ENCODE measurements at places on chromosomes 5 and 9. TPM values are rescaled to one million over a fixed set of nuclear protein-coding genes. Genes with fewer than 3 reads are reported as not detected.

PDLIM4 gene
- 133 TPM for total RNA-seq

IL7R gene
- total RNA-seq, result 4.7 TPM

LCN9 gene
- not detected for total RNA-seq

- H3K36me3 ChIP-seq, result no peaks in the 10 kb centered on the region
- peak overlapping the region; percentile 37 for H3K27ac ChIP-seq
- H3K4me1 ChIP-seq, result peaks cover 33% of the 10 kb centered on the region
These were observed 27.1 kb downstream of the GRAMD2B start for GRCh38 chr5:126450346-126450745.

- no peaks in the 10 kb centered on the region for H3K36me3 ChIP-seq
- no peak for DNase-seq
- H3K4me1 ChIP-seq, result no peaks in the 10 kb centered on the region
- H3K4me3 ChIP-seq, result no peak overlapping the region
- H3K27me3 ChIP-seq, result no peaks in the 10 kb centered on the region
- no peak overlapping the region for H3K27ac ChIP-seq
These were observed 203.5 kb upstream of the HAPLN1 start for GRCh38 chr5:83924171-83924570.

GRCh38 chr9:69671311-69671878, 776 bp downstream of the APBA1 start:
- no peaks in the 10 kb centered on the region for H3K27me3 ChIP-seq
- H3K27ac ChIP-seq, result peak overlapping the region; percentile 85
- H3K4me1 ChIP-seq, result peaks cover 9% of the 10 kb centered on the region
- H3K4me3 ChIP-seq, result peak overlapping the region; percentile 62
- DNase-seq, result no peak

GRCh38 chr5:163535290-163535689, 29.9 kb downstream of the MAT2B start:
- no peak overlapping the region for H3K4me3 ChIP-seq
- H3K27me3 ChIP-seq, result no peaks in the 10 kb centered on the region
- no peak for DNase-seq
- no peak overlapping the region for H3K27ac ChIP-seq
- H3K4me1 ChIP-seq, result no peaks in the 10 kb centered on the region

- no peak overlapping the region for H3K4me3 ChIP-seq
- H3K27ac ChIP-seq, result no peak overlapping the region
- no peaks in the 10 kb centered on the region for H3K36me3 ChIP-seq
- H3K4me1 ChIP-seq, result no peaks in the 10 kb centered on the region
These were observed 266.8 kb downstream of the ARHGEF28 start for GRCh38 chr5:73892806-73893205.

DNA sequence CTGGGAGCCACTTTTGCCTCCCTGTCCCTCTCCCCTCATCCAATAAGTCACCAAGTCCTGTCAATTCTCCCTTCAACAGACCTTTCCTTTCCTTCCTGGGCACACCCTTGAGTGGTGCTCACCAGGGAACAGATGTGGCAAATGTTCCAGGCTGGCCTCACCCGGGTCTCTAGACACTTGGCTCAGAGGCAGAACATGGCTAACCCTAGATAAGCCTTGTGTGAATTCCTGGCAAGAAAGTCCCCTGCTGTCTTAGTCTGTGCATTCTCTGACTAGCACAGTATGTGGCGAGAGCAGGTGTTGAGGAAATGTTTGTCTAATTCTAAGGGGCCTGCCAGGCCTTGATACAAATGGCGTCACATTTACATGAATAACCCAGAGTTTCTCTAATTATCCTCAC, 41.2 kb upstream of the PTGS1 start:
- peaks cover 13% of the 10 kb centered on the region for H3K4me1 ChIP-seq
- no peak overlapping the region for H3K27ac ChIP-seq
- H3K36me3 ChIP-seq, result peaks cover 3% of the 10 kb centered on the region
- no peak for DNase-seq
- no peak overlapping the region for H3K4me3 ChIP-seq
- H3K27me3 ChIP-seq, result no peaks in the 10 kb centered on the region

GRCh38 chr9:121924700-121925099, 168.4 kb downstream of the TTLL11 start:
- H3K4me1 ChIP-seq, result no peaks in the 10 kb centered on the region
- no peak overlapping the region for H3K4me3 ChIP-seq
- H3K27ac ChIP-seq, result no peak overlapping the region
- H3K36me3 ChIP-seq, result peaks cover 7% of the 10 kb centered on the region

GRCh38 chr9:93813221-93814076, 141.7 kb downstream of the BARX1 start:
- H3K4me3 ChIP-seq, result no peak overlapping the region
- no peaks in the 10 kb centered on the region for H3K36me3 ChIP-seq

DNA sequence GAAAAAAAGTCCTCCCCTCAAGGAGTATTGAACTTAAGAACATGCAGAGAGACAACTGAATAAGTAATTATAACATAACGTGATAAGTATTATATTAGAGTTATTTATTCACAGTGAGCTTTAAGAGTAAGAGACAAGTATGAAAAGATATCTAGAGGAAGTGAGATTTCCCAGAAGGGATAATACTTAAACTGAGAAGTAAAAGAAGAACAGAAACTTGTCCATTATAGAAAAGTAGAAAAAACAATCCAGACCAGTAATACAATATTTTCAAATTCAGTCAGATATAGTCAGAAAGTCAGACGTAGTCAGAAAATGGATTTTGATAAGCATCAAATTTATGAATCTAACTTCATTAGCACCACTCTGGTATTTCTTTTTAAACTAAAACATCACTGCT, 613.0 kb upstream of the CCNG1 start:
- H3K36me3 ChIP-seq, result no peaks in the 10 kb centered on the region
- no peak overlapping the region for H3K4me3 ChIP-seq
- H3K27ac ChIP-seq, result no peak overlapping the region
- H3K4me1 ChIP-seq, result no peaks in the 10 kb centered on the region
- no peak for DNase-seq

GRCh38 chr5:72189146-72189545, 81.9 kb downstream of the MAP1B start:
- no peak overlapping the region for H3K27ac ChIP-seq
- H3K27me3 ChIP-seq, result no peaks in the 10 kb centered on the region
- H3K36me3 ChIP-seq, result peaks cover 22% of the 10 kb centered on the region
- H3K4me1 ChIP-seq, result no peaks in the 10 kb centered on the region
- no peak overlapping the region for H3K4me3 ChIP-seq
- no peak for DNase-seq

GRCh38 chr9:95505717-95506427, 10.9 kb downstream of the PTCH1 start:
- H3K27me3 ChIP-seq, result no peaks in the 10 kb centered on the region
- peak overlapping the region; percentile 76 for H3K4me3 ChIP-seq
- peak overlapping the region; percentile 94 for H3K27ac ChIP-seq
- H3K36me3 ChIP-seq, result no peaks in the 10 kb centered on the region
- DNase-seq, result peak; percentile 80

DNA sequence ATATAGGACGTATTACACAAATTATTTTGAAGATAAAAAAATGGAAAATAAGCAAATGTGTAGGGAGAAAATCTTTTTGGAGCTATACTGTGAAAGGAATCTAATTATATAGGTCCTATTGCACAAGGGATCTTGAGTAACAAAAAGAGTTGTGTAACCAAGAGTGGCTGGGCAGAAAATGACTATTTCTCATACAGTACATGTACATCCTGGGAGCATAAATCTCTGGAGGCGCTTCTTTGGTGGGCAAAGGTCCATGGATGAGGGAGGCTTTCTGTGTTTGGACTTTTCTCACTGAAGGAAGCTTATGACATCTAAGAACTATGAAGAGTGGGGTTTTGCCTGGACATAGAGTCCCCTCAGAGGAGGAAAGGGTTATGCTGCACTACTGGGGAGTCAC, 29.8 kb downstream of the ANKS6 start:
- no peak for DNase-seq
- H3K27ac ChIP-seq, result no peak overlapping the region
- H3K4me3 ChIP-seq, result no peak overlapping the region
- no peaks in the 10 kb centered on the region for H3K27me3 ChIP-seq
- H3K36me3 ChIP-seq, result peaks cover 73% of the 10 kb centered on the region
- H3K4me1 ChIP-seq, result no peaks in the 10 kb centered on the region

DNA sequence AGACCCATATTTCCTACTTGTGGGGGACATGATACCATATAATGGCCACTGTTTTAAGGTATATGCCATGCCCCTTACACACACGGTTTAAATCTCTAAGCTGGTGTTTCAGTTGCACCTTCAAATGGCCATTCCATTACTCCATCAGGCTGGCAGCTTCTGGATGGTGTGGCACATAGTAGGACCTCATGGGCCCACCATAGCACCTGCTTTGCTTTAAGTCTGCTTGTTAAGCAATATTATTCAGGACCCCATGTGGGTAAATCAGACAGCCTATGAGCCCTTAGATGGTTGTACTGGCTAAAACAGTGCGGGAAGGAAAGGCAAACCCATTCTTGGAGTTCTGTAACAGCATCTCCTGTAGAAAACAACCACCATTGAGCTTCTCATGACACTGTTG, 27.4 kb upstream of the PANK3 start:
- no peak overlapping the region for H3K27ac ChIP-seq
- no peaks in the 10 kb centered on the region for H3K4me1 ChIP-seq
- no peak for DNase-seq
- no peaks in the 10 kb centered on the region for H3K27me3 ChIP-seq

DNA sequence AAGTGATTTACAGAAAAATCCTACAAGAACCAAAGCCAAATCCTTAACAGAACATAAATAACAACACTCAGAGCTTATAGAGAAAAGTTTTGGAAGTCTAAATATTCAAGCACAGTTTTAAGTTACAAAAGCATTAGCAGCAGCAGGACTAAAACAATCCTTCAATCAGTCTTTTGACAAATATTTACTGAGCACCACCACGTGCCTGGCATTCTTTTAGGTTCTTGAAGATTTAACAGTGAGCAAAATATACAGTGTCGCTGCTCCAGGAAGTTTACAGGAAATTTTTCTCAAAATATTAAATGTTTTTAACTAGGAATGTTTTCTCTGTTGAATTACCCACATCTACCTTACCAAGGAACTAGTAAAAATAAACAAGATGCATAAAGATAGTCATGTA, 11.4 kb downstream of the EPB41L4A start:
- DNase-seq, result no peak
- H3K4me3 ChIP-seq, result no peak overlapping the region
- H3K27ac ChIP-seq, result no peak overlapping the region
- H3K27me3 ChIP-seq, result no peaks in the 10 kb centered on the region

DNA sequence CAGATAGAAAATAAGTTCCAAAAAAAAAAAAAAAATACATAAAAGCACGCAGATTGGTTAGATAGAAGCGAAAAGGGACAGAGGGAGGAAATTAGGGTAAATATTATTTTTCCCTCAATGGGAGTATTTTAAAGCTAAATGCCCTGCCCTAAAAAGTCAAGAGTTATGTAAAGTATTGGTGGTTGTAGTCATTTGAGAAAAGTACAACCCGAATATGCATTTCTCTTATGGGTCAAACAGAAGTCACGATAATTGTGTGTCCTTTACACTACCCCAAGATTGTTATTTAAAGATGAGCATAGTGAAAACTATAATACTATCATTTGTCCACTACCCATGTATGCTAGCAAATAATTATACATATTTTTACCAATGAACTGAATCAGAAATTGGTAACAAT, 368.7 kb downstream of the NDUFS4 start:
- H3K27ac ChIP-seq, result no peak overlapping the region
- H3K4me3 ChIP-seq, result no peak overlapping the region
- no peak for DNase-seq
- peaks cover 8% of the 10 kb centered on the region for H3K4me1 ChIP-seq
- no peaks in the 10 kb centered on the region for H3K36me3 ChIP-seq

DNA sequence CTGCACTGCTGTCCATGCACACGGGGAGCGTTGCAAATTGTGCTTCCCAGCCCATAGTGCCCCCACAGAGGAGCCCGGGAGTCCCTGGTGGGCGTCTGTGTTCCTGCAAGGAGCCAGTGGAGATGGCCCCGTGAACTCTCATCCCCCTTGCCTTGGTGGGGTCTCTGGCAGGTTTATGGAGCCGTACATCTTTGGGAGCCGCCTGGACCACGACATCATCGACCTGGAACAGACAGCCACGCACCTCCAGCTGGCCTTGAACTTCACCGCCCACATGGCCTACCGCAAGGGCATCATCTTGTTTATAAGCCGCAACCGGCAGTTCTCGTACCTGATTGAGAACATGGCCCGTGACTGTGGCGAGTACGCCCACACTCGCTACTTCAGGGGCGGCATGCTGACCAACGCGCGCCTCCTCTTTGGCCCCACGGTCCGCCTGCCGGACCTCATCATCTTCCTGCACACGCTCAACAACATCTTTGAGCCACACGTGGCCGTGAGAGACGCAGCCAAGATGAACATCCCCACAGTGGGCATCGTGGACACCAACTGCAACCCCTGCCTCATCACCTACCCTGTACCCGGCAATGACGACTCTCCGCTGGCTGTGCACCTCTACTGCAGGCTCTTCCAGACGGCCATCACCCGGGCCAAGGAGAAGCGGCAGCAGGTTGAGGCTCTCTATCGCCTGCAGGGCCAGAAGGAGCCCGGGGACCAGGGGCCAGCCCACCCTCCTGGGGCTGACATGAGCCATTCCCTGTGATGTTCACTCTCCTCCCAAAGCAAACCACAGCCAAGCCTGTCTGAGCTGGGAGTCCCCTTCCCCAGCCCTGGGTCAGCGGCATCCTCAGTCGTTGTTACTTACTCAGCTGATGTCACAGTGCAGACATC, 3.1 kb downstream of the MRPS2 start:
- H3K4me1 ChIP-seq, result no peaks in the 10 kb centered on the region
- peaks cover 38% of the 10 kb centered on the region for H3K36me3 ChIP-seq
- no peak overlapping the region for H3K27ac ChIP-seq
- no peaks in the 10 kb centered on the region for H3K27me3 ChIP-seq
- H3K4me3 ChIP-seq, result no peak overlapping the region

- H3K27me3 ChIP-seq, result no peaks in the 10 kb centered on the region
- no peak overlapping the region for H3K4me3 ChIP-seq
- no peak for DNase-seq
- H3K4me1 ChIP-seq, result peaks cover 6% of the 10 kb centered on the region
- H3K36me3 ChIP-seq, result peaks cover 28% of the 10 kb centered on the region
These were observed 43.5 kb downstream of the PKD2L2 start for GRCh38 chr5:137932800-137933199.

GRCh38 chr9:16099732-16100536, 547.1 kb downstream of the CCDC171 start:
- H3K36me3 ChIP-seq, result no peaks in the 10 kb centered on the region
- no peak overlapping the region for H3K27ac ChIP-seq
- DNase-seq, result no peak
- no peak overlapping the region for H3K4me3 ChIP-seq
- H3K27me3 ChIP-seq, result no peaks in the 10 kb centered on the region

DNA sequence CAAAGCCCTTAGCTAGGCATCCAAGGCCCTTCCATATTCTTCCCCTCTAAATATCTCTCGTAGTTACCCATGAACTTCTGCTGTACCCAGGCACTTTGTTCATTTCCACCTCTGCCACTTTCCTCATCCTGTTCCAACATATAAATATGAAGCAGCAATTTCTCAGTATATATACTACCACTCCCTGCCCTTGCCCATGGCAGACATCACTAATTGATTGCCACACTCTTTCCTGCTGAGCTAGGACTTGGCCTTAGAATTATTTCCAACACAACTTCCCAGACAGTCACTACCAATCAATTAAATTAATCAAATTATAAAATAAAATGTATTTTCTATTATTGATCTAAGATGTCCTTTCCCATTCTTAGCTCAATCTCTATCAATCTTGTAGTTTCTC, 8.5 kb downstream of the INSYN2B start:
- H3K27me3 ChIP-seq, result no peaks in the 10 kb centered on the region
- H3K36me3 ChIP-seq, result no peaks in the 10 kb centered on the region
- H3K27ac ChIP-seq, result no peak overlapping the region
